Stimulated activated CD4-positive, alpha-beta T cell treated with anti-CD3 and anti-CD28 coated beads, Interleukin-12 subunit alpha, Interleukin-12 subunit beta, amount 100 ng/mL, for 4 hours (primary cell): ENCODE measurements at places on chromosomes 7 and 10.

DNA sequence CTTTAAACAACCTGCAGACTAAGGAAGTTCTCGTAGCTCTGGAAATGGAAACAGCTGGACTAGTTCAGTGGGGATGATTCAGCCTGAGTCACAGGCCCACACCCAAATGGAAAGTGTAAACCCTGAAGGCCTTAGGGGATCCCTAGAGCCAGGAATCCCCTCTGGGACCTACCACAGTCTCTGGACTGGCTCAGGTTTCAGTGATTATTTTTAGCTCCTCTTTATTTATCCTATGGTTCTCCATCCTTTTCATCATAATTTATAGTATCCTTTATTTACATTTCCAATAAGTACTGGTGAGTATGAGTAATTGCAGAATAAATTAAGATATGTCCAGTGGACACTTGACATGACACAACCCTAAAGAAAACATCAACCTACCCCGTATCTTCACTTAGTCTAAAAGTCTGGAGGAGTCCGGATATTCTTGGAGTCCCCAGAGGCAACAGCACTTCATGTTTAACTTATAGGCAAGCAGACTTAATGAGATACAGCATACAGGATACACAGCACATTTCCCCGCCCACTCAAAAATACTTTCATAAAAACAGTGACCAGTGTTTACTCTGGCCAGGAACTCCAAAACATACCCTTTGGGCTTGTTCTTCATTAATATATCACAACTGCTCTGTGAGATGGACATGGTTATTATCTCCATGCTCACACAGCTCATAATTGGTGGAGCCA lies 28.4 kb upstream of the SEMA3E start:
- no peak for DNase-seq

- DNase-seq, result no peak
Measured at GRCh38 chr7:31513790-31514189, at the start of gene ITPRID1. ITPRID1 (plus strand) TSS chr7:31514090; CDS start chr7:31553025, 38,935 bp downstream.

- DNase-seq, result no peak
Measured at GRCh38 chr7:70588191-70588921, 543.6 kb upstream of the GALNT17 start.

DNA sequence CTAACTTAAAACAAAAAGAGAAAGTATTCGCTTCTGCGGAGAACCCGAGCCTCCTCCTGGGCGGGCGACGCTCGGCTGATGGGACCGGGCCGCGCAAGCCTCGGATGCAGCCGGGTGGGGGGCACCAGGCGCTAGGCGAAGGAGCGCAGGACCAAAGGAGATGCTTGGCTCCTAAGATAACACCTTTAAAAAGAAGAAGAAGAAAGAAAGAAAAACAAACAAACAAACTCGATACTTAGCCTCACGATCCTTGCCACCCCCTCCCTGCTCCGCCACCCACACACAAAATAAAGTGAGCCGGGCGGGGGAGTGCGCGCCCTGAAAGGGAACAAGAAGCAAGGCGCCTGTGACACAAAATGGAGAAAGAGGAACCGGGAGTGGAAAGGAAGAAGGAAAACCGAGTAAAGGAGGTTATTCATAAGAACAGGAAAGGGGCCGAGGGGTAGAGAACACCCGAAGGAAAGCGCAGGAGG lies 34.0 kb upstream of the EBLN1 start:
- peak; percentile 61 for DNase-seq

- no peak for DNase-seq
Measured at GRCh38 chr10:30493609-30494530, 59.9 kb downstream of the MAP3K8 start.

GRCh38 chr10:124659380-124659779 lies 84.8 kb downstream of the FAM53B start:
- no peak for DNase-seq

- no peak for DNase-seq
Measured at GRCh38 chr10:116056445-116057293, 216.3 kb downstream of the GFRA1 start.

DNA sequence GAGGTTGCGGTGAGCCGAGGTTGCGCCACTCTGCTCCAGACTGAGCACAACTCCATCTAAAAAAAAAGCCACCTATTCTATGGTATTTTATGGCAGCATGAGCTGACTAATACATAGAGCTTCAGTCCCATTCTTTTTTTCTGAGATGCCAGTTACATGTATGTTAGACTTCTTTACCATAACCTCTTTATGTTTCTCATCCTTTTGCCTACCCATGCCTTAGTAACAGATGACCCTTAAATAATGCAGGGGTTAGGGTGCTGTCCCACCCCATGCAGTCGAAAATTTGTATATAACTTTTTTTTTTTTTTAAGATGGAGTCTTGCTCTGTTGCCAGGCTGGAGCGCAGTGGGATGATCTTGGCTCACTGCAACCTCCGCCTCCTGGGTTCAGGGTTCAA lies 22.7 kb upstream of the HHEX start:
- no peak for DNase-seq

GRCh38 chr10:100792574-100792973 lies 47.2 kb downstream of the PAX2 start:
- no peak for DNase-seq

- no peak for DNase-seq
Measured at GRCh38 chr10:14026325-14026724, 304.4 kb downstream of the FRMD4A start.

GRCh38 chr7:33590916-33591315 lies 314.4 kb upstream of the BMPER start:
- DNase-seq, result no peak

GRCh38 chr10:101536800-101537199 lies 51.3 kb downstream of the POLL start:
- DNase-seq, result no peak

- DNase-seq, result no peak
Measured at GRCh38 chr7:31688372-31688771, 1.4 kb downstream of the PPP1R17 start.

GRCh38 chr10:35743851-35744250 lies 101.8 kb upstream of the FZD8 start:
- DNase-seq, result no peak

- no peak for DNase-seq
Measured at GRCh38 chr7:129923709-129924108, 29.1 kb downstream of the UBE2H start.

DNA sequence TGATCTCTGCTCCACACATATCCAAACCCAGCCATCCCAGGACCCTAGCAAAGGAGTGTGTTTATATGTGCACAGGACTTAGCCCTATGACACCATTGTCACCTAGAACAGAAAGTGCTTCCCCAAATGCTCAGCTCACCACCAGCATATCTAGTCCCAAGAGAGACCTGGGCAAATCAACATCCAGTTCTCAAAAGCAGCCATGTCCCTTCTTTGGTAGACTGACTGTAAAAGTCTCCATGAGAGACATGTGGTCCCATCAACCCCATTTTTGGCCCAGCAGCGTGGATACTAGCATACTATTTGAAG lies 20.9 kb upstream of the ARHGAP22 start:
- DNase-seq, result no peak

DNA sequence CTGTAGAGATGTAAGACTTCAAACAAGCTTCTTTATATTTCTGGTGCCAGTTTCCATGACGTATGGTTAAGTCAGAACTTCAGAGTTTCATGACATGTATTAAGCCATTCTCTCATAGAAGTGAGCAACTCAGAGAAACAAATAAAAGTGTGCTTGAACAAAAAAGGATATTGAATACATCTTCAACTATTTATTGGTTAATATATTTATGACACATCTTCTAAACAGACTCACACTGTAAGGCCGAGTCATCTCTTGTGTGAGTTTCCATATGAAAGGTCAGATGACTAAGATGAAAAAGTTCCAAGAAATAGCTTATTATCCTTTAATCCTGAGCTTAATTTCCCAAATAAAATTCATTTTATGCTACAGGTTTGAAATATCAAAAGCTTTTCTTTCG lies 105.5 kb upstream of the CSTF2T start:
- no peak for DNase-seq

DNA sequence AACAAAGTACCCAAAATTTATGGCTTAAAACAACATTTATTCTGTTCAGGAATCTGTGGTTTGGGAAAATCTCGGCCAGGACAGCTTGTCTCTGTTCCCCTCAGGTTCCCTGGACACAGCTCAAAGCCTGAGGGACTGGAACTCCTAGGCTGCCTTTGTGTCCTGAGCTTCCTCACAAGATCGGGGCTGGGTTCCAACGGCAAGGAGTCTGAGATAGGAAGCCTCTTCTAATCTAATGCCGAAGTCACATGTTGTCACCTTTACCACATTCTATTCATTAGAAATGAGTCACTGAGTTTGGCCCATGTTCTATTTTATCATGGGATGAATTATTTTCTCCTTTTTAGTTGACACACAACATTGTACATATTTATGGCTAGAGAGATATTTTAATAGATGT lies 80.5 kb downstream of the ANKRD26 start:
- no peak for DNase-seq

DNA sequence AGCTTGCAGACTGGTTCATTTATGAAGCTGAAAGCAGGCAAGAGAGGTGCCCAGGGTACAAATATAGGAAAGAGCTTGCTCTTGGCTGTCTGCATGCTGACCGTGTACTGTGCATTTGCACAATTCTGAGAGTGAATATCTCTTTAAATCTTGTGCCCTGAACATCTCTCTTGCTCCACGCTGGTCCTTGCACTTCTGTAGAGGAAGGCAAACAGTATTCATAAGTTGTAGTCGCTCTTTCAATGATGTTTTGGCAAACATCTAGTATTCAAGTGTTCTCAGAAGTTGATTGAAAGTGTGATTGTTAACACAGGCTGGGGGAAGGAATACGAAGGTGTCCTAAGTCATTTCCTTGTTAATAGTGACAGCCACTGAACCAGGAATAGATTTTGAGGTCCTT lies 213.2 kb downstream of the TRIL start:
- DNase-seq, result no peak

- no peak for DNase-seq
Measured at GRCh38 chr7:158401295-158401694, 186.3 kb downstream of the PTPRN2 start.

DNA sequence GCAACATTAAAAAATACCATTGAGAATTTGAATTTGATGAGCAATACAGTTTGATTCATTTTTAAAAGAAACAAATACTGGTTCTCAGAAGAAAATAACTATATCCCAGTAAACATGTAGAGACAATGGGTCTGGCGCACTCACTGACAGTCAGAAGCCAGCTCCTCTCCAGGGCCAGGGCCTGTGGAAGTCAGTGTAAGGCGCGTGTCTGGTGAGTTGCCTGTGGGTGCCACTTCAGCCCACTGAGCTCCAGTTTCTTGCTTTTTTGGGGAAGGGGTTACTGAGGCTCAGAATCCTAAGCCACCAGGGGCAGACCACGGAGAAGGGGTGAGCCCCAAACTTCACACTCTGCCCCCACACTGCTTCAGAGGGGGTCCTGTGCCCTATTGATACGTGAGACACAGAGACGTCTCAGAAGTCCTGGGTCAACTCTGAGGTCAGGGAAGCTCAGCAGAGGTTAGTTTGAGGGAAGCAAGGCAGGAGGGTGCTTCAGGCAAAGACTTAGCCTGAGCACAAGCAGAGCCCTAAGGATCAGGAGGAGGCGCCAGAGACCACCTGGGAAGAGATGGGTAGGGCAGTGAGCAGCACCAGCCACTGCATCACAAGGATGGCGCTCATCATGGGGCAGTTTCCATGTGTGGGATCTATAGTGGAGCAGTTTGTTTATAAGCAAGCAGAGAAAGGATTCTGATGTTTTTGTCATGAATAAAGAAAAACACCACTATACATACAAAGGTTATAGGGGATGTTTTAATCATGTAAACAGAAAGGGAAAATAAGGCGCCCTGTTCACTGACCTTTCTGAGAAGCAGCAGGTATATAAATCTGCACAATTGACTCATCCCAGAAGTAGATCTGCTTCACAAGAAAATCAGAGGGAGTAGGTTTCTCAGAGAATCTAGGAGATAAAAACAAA lies 95.7 kb downstream of the PKD1L1 start:
- no peak for DNase-seq

- no peak for DNase-seq
Measured at GRCh38 chr10:93554316-93554663, 12.2 kb upstream of the FFAR4 start.

- DNase-seq, result no peak
Measured at GRCh38 chr10:71263376-71263775, 51.0 kb downstream of the UNC5B start.

DNA sequence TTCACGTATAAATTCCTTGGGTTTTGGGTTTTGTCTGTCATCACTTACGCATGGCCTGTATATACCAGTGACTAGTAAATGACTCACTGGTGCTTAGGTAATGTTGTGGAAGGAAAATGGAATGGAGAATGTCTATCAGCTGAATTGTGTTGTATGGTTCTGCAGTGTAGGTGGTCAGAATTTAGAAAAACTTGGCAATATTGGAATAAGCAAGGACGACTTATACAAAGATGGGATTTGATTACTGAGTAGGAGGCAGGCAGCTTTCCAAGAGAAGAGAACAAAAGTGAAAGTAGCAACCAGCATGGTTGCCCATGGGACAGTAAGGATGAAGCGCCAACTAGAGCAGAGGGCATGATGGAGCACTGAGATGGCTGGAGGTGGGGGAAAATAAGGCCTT lies 168.6 kb upstream of the CSTF2T start:
- DNase-seq, result no peak

DNA sequence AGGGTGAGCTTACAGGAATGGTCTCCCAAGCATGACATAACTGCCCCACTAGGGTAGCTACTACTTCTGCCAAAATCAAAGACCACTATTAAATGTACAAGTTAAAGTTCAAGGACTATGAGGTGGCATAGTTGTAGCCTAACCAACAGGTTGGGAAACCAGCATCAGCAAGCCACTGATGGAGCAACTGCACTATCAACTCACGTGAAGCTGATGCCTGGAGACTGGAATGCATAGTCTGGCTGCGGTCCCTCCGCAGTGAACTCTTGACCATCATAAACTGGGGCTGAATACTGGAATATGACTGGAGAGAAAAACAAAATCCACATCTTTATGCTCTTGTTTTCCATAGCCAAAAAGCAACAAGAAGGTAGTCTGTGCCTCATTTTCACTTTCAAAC lies 541.4 kb downstream of the DNAJB9 start:
- no peak for DNase-seq

GRCh38 chr10:107546986-107547385 lies 382.5 kb upstream of the SORCS1 start:
- no peak for DNase-seq

DNA sequence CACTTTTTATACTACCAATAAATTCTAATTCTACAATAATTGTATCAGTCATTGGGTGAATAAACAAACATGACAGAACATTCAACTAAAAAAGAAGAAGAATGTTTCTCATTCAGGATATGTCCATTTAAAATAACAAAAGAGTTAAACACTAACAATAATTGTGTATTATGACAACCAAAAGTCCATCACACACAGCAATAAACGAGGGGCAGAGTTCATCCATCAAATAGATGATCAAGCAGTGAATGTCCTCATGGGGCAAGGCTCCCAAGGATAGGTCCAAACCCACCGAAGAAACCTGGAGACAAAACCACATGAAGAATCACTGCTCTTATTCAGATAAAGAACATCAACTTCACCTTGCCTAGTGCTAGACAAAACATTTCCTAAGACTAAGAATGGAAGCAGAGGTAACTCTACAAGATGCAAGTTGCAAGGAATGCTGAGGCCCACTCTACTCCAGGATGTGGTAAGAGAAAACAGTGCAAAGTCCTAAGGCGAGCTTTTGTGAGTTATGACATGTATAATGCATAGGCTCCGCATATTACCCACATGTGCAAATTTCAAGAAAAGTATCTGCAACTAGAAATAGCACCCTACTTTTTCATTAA lies 115.1 kb downstream of the PARD3 start:
- DNase-seq, result no peak
